ENCODE measurements at places on chromosomes 3 and 15.
A peak's percentile ranks its signal among the peaks of the same experiment; 100 is the strongest.

- no peak for DNase-seq
Observed at GRCh38 chr15:43527016-43527801, 9.8 kb downstream of the MAP1A start.

- DNase-seq, result no peak
Observed at GRCh38 chr3:105139881-105140560, 226.7 kb upstream of the ALCAM start.

DNA sequence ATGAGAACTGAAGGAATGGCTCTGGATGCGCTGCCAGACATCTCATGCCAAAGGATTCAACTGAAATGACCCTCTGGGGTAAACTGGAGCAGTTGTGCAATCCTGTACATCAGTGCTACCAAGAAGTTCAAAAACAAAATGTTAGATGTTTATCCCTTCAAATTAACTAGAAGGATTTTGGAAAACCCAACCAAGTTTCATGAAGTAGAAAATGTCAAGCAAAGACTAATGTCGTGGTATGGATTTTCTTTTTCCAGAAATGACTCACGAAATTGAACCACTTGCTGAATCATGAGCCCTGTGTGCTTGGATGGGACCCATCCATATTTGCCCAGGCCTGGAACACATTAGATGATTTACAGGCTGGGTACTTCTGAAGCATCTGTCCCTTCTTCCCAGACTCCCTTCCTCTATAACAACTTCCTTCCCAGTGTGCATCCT lies 101.6 kb downstream of the LRTM1 start:
- DNase-seq, result no peak

GRCh38 chr3:124584552-124585391 lies 145.5 kb upstream of the UMPS start:
- DNase-seq, result peak; percentile 12

DNA sequence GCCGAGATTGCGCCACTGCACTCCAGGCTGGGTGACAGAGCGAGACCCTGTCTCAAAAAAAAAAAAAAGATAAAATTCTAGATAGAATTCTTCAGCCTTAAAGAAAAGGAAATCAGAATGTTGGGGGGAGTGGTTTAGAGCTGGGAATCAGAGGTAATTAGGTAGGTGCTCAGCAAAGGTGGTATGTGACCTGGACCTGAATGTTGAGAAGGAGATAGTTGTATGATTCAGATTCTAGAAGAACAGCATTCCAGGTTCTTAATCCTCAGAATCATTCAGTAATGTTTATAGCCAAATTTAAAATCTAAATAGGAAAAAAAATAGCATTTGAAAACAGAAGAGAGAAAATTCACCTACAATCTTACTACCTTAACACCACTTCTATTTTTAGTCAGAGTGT lies 71.3 kb upstream of the UBE2E1 start:
- DNase-seq, result no peak

Data from T-cell (primary cell).